Type B pancreatic cell (in vitro differentiated cells): ENCODE measurements at places on chromosomes 12 and 14.

GRCh38 chr12:57241402-57242310 lies 9.3 kb downstream of the STAC3 start:
- no peak for DNase-seq

GRCh38 chr14:34498684-34499412 lies 36.8 kb upstream of the SPTSSA start:
- no peak for DNase-seq

DNA sequence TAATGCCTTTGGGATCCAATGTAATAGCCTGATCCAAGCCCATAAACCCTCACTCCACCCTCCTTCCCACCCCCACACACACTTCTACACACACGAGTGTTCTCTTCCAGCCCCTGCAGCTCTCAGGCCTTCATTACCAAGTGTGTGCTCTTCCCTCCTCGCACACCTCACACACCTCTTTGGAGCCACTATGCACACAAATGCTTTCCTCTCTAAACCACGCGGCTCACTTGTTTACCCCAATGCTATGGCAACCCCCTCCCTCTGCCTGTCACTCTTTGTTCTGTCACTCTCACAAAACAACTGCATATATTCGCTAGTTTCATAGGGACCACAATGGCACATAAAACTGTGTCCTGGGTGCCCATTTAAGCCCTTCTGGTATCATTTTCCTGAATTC lies 35.1 kb downstream of the PPP2R5E start:
- no peak for DNase-seq

- DNase-seq = peak; percentile 60
These were observed 14.3 kb downstream of the AGAP2 start for GRCh38 chr12:57724003-57724935.
